ENCODE measurements at places on chromosomes 16 and 17. TPM values are rescaled to one million over a fixed set of nuclear protein-coding genes. Genes with fewer than 3 reads are reported as not detected.
A peak's percentile ranks its signal among the peaks of the same experiment; 100 is the strongest.

The MT3 gene
- 0.37 TPM for polyA plus RNA-seq

GRCh38 chr17:63317166-63317840, 128.8 kb downstream of the CYB561 start:
- no peak for DNase-seq

The TBC1D28 gene
- not detected for polyA plus RNA-seq

GRCh38 chr16:83878838-83879237, 20.1 kb upstream of the MLYCD start:
- peak; percentile 70 for DNase-seq

All from endothelial cell of umbilical vein (primary cell).